ENCODE measurements at places on chromosomes 5 and 9.

- no peak for DNase-seq
Measured at GRCh38 chr9:83936523-83936922, 15.3 kb upstream of the KIF27 start.

- DNase-seq = no peak
Measured at GRCh38 chr9:99071313-99072039, 33.4 kb upstream of the TGFBR1 start.

DNA sequence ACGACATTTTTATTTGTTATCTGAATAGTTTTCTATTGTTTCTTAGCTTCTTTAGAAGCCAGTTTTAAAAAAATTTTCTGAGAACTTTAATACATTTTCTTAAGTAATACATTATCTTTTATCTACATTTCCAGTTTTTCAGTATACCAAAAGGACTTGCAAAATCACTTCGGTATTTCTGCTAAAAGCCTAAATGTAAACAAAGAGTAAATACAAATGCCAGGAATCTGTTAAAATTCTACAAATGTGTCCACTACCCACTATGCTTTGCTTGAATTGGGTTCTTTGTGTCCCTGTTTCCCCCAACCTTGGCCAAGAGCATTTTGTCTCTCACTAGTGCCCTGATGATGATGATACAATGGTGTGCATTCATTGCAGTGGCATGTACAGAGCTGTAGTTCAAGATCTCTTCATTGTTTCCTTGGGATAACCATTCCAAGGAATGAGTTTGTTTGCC lies 611.2 kb downstream of the NR2F1-AS1 start:
- DNase-seq = no peak

GRCh38 chr9:110141227-110141793 lies 66.6 kb downstream of the C9orf152 start:
- DNase-seq = no peak

GRCh38 chr9:129423216-129423615 lies 197.7 kb downstream of the C9orf50 start:
- no peak for DNase-seq

GRCh38 chr5:158135682-158136179 lies 276.8 kb upstream of the CLINT1 start:
- DNase-seq = no peak

GRCh38 chr5:169416583-169417196 lies 115.8 kb upstream of the SLIT3 start:
- no peak for DNase-seq

- no peak for DNase-seq
Measured at GRCh38 chr9:137311986-137312851, 10.1 kb upstream of the NRARP start.

GRCh38 chr9:38358390-38359296 lies 33.9 kb upstream of the ALDH1B1 start:
- DNase-seq = no peak

- no peak for DNase-seq
Measured at GRCh38 chr5:38011668-38012188, 171.9 kb upstream of the GDNF start.

DNA sequence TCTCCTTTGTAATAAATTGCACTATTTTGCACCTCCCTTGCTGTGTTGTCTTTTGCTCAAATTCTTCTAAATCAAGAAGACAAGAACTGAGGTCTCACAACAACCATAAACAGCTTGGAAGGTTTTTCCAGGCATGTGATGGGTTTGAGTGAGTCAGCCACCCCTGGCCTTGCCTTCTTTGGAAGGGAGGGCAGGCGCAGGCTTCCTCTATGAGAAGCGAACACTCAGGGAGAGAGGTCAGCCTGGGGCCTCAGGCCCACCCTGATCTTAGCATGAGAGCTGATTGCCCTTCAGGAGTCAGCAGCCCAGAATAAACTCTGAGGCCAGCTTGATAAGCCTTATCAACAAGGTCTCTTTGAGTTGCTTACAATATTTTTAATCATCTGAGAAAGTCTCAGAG lies 31.6 kb downstream of the S1PR3 start:
- DNase-seq = no peak

- no peak for DNase-seq
Measured at GRCh38 chr9:5002811-5003210, 17.7 kb downstream of the JAK2 start.

DNA sequence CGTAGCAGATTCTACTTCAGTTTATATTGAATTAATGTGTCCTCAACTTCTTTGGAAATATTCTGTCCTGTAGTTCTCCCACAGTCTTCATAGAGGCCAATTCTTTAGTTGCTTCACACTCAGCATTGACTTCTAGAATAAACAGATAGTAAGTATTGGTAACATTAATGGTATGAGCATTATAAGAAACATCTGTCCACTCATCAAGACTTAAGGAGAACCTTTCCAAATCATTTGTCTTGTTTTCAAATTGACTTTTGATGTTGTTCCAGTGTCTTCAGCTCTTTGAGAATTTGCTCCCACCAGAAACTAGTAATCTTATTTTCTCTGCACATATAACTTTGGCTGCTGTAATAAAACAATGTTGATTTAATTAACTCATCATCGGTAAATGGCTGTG lies 18.3 kb downstream of the RANBP17 start:
- DNase-seq = no peak

- DNase-seq = no peak
Measured at GRCh38 chr5:131854134-131854533, 57.3 kb upstream of the FNIP1 start.

DNA sequence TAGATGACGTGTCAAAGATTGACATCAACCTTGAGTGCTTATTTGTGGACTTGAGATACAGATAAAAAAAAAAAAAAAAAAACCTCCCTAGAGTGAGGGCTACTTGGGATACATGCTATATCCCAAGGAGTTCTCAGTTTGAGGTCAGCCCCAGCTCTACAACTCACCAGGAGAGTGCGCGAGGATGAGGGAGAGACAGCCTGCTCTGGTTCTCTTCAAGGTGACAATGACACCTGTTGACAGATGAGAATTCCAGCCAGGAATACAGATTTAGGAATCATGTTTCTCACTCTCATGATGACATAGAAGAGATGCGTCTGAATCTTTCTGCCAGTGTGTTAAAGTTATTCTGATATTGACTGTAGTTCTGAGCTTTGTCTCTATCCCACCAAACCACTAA lies 24.9 kb upstream of the ARHGAP26 start:
- DNase-seq = no peak

- DNase-seq = no peak
Measured at GRCh38 chr5:148791334-148791667, 35.1 kb upstream of the ADRB2 start.
